ENCODE measurements at places on chromosomes 4 and X. TPM values are rescaled to one million over a fixed set of nuclear protein-coding genes. Genes with fewer than 3 reads are reported as not detected.

GRCh38 chr4:185086053-185086452 is 57.0 kb upstream of the SLC25A4 start:
- DNase-seq = no peak

Gene HS3ST1
- not detected for total RNA-seq

GRCh38 chr4:124948976-124949597 is 236.6 kb upstream of the ANKRD50 start:
- DNase-seq = peak; percentile 65

DNA sequence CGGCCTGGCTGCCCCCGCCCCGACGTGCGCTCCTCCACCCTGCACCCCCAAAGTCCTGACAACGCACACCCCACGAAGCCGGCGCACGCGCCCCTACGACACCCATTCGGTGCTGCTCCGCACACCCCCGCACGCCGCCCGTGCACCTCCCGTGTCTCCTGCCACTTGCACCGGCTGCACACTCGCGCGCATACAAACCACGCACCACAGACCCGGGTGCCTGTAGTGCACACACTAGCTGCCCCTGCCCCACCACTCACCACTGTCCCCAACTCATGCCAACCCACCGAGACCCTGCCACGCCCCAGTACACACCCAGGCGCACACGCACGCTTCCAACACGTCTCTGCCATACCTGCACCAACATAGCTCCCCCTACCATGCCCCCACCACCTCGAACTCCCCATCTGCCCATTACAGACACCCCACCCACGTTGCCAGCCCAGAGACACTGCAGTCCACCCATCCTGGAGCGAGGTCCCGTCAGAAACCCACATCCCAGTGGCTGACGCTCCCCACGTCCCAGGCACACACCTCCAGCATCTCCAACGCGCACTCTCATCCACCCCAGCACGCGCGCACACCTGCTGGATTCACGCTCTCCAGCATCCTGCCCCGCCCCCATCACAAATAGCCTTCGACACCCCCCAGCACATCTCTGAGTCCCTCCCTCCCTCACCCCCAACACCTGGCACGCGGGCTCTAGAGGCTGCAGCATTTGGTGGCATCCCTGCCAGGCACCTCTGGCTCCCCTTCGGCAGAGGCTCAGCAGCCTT is 4.2 kb upstream of the DUSP9 start:
- no peak for DNase-seq

DNA sequence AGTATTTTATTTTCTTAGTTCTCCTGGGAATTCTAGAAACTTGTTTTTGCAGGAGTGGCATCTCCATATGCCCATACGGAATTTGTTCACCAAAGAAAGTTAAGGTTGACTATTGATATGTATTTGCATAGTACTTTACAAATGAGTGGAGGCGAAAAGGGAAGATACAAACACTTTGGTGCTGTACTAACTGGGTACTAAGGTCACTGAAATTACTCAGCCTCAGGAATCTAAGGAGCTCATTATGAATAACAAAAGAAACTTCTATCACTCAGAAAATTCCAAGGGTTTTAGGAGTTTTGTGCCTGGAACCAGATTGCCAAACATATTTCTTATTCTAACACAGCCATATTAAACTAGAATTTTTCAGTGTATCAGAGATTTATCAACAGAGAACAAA is 27.4 kb upstream of the TMPRSS11B start:
- no peak for DNase-seq

Gene SPANXD
- total RNA-seq = not detected

Gene PTTG2
- not detected for total RNA-seq

Gene PAQR3
- 20.0 TPM for total RNA-seq

Gene BEX2
- total RNA-seq = not detected

GRCh38 chr4:47374477-47374876 is 89.0 kb downstream of the COMMD8 start:
- DNase-seq = peak; percentile 74

GRCh38 chr4:165208221-165208652 is 876 bp downstream of the KLHL2 start:
- no peak for DNase-seq

- DNase-seq = peak; percentile 72
Measured at GRCh38 chrX:13287816-13288215, 32.0 kb downstream of the ATXN3L start.

DNA sequence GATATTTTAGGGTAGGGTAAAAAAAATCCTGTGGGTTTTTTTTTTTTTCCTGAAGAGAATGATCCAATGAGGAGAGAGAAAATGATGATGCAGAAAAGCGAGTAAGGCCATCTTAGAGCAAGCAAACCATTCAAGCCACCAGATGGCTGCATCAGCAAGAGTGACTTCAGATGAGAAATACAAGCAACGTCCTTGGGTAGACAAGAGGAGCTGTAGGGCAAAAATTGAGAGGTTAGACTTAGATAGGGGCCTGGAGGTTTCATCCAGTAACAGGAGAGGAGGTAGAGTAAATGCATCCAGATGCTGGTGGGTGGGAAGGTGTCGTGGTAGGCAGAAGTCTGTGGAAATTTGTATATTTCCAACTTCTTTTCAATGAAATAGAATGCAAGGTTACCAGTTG is 14.6 kb downstream of the FTHL17 start:
- no peak for DNase-seq

DNA sequence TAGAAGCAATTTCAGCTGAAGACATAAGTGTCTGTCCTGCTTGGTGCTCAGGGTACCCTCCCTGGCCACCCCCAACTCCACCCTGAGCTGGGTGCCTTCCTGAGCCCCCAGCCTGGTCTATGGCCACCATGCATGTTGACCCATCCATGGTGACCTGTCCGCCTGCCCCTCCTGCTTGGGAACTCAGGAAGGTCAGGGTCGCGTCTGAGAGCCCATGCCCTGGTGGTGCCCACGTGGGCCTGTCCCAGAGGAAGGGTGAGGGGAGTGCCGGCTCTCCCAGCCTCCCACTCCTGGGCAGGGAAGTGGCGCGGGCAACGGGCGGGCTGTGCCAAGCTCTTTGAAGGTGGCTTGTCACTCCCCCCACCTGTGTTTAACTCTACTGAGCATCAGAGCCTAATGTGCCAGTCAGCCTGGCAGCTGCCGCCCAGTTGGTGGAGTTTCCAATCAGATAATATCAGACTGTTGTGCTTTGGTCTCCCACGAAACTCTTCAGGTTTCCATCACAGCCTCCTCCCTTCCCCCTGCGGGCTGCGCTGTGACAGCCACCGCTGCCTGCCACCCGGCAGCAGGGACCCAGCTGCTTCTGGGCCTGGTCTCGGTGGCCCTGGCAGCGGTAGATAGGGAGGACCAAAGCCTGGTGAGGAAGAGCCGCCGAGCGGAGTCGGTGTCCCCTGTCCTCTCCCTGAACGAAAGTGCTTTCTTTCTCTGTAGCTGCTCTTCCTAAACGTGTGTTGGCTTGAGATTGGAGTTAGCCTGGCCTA is 4.8 kb downstream of the SH3BP2 start:
- no peak for DNase-seq

- no peak for DNase-seq
Measured at GRCh38 chr4:24209906-24210305, 320.1 kb upstream of the PPARGC1A start.

GRCh38 chr4:47650584-47651130 is 165.6 kb downstream of the ATP10D start:
- peak; percentile 51 for DNase-seq

GRCh38 chrX:106300656-106301055 is 132.6 kb downstream of the PWWP3B start:
- no peak for DNase-seq

DNA sequence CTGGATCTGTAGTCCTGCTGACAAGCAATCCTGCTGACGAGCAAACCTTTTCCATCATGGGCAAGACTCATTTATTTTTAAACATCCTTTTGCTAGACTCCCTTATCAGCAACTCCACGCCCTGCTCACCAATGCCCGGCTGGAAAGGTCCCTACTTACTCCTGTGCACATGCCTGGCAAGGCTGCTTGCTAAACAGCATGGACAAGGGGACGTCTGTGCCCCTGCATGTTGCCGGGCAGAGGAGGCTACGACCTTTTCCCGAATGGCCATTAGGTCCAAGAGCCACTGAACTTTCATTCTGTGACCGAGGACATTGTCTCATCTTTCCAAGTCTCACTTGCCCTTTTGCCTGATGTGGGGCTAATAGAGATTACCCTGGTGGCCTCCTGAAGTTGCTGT is 98.6 kb downstream of the MGST2 start:
- no peak for DNase-seq

- DNase-seq = no peak
Measured at GRCh38 chr4:133151341-133151690, 2.2 kb downstream of the PCDH10 start.

Gene PABPC1L2B
- total RNA-seq = not detected

Gene CXCL8
- total RNA-seq = 3.3 TPM

- DNase-seq = no peak
Measured at GRCh38 chrX:133215017-133215416, 3.1 kb downstream of the TFDP3 start.

Gene APBB2
- total RNA-seq = 64.7 TPM

DNA sequence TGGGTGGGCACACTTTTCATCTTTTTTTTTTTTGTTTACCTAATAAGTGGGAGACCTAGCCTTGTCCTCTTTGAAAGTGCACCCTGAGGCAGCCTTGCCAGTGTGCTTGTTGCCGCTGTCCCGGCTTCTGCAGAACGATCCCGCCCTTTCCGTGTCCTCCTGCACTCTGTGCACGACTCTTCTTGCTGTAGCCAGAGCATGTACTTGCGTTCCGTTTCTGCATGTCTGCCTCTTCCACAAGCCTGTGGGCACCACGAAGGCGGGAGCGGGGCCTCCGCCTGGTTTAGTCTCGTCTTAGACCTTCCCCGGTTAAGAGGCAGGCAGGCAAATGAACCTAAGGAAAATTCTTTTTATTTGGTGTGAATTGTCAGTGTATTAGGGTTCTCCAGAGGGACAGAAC is 32.6 kb upstream of the TBC1D14 start:
- DNase-seq = no peak

- DNase-seq = peak; percentile 41
Measured at GRCh38 chrX:10350981-10351380, 194.2 kb downstream of the CLCN4 start.

DNA sequence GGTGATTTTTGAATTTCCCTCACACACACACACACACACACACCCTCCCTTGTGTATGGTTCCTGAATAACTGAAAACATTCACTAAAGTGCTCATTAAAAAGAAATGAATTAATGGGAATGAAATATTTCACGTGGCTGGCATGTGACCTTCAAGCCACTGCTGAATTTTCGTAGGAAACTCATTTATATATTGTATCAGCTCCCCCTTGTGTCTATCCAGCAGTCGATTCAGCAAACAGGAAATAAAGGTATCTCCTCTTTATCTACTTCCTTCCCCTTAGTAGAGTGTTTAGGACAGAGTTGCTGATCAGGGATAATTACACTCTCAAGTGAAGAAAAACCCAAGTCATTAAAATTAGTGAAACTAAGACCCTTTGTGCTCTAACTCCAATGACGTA is 912.6 kb upstream of the LCORL start:
- DNase-seq = no peak

DNA sequence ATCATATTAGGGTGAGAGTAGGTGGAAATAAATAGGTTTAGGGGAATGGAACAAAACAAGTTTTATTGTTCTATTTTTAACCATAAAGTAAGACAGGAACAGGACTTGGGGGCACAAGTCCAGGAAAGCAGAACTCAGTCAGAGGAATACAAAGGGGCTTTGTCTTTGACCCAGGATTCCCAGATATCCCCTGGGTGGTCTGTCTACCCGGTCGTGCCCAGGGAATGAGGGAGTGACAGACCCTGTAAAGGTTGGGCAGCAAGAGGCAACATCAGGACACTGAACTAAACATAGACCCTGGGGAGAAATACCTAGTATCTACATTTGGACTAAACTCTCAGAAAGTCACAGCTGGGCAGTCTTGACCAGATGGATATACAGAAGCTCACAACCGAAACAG is 50.6 kb downstream of the PTCHD1 start:
- no peak for DNase-seq

- no peak for DNase-seq
Measured at GRCh38 chr4:72531768-72532290, 37.2 kb downstream of the ADAMTS3 start.

DNA sequence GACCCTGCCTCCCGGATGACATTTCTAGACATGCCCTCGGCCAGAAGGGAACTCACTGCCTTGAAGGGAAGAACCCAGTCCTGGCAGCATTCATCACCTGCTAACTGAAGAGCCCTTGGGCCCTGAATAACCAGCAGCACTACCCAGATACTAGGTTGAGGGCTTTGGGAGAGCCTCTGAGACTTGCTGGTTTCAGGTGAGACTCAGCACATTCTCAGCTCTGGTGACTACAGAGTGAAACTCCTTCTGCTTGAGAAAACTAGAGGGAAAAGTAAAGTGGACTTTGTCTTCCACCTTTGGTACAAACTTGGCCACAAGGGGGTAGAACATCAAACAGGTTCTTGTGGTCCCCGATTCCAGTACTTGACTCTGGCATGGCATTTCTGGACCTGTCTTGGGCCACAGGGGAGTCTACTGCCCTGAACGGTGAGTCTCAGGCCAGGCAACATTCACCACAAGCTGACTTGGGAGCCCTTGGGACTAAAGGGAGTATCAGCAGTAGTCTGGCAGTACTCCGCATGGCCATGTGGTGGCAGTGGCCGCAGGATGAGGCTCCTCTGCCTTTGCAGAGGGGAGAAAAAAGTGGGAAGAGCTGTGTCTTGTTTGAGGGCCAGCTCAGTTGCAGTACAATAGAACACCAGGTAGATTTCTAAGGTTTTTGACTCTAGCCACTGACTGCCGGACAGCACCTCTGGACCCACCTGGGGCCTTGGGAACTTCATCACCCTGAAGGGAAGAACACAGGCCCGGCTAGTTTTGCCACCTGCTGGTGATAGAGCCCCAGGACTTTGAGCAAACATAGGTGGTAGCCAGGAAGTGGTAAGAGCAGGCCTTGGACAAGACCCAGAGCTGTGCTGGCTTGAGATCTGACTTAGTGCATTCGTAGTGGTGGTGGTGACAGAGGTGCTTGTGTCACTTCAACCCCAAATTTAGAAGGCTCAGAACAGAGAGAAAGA is 414.8 kb downstream of the OPHN1 start:
- peak; percentile 32 for DNase-seq

GRCh38 chr4:88583631-88584470 is 8.4 kb upstream of the HERC3 start:
- no peak for DNase-seq

GRCh38 chr4:108037884-108038283 is 48.2 kb downstream of the HADH start:
- DNase-seq = no peak

Gene YY2
- total RNA-seq = 0.72 TPM

Gene RBMXL3
- not detected for total RNA-seq

GRCh38 chrX:25226151-25226550 is 210.4 kb upstream of the ARX start:
- no peak for DNase-seq

Gene HAND2
- total RNA-seq = 0.56 TPM

GRCh38 chr4:73311428-73311827 is 52.8 kb upstream of the ANKRD17 start:
- DNase-seq = peak; percentile 77

Gene SPARCL1
- not detected for total RNA-seq

- DNase-seq = no peak
Measured at GRCh38 chr4:128307123-128307571, 19.5 kb upstream of the PGRMC2 start.

Data from IMR-90 (cell line).